AG04450 (cell line): ENCODE measurements at places on chromosomes 3 and 15.

GRCh38 chr15:89101302-89102193 lies 13.3 kb downstream of the ABHD2 start:
- peak; percentile 97 for DNase-seq

DNA sequence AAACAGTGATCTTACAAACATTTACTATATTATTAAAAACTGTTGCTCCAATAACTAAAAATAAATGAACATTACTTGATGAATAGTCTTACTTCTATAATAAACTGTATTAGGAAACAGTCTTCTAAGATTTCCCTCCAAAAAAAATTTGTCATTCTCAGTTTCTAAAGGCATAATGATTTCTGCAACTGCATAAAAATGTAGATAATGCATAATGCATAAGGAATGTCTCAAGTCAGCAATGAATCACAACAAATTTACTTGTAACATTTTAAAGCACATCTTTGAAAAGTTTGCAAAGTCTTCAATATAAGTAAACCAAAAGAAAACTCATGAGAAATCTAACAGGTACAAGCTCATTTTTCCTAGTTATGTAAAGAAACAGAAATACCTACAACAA lies 113.5 kb downstream of the VPS13C start:
- peak; percentile 1 for DNase-seq

DNA sequence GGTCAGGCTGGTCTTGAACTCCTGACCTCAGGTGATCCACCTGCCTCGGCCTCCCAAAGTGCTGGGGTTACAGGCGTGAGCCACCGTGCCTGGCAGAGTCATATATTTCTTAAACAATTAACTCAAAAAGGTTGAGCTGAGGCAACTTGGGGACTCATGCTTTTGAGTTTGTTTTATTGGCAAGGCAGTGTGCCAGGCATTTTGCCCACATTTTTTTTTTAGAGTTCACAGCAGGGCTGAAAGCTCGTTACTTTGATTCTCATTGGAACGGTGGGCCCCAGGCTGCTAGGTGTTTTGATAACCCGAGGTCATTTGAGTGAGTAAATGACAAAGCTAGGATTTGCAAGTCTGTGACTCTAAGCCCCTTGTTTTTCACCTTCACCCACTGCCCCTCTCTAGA lies 76.2 kb downstream of the CCK start:
- no peak for DNase-seq

DNA sequence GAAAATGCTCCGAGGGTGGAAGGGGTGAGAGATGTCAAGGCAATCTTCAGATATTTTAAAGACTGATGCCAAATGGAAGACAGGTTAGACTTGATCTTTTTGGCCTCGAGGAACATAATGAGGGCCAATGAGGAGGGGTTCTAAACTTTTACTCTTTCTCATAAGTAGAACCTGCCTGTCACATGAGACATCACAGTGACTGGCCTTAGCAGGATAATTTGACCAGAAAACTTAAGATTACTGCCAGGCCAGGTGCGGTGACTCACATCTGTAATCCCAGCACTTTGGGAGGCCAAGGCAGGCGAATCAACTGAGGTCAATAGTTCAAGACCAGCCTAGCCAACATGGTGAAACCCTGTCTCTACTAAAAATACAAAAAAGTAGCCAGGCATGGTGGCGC lies 12.2 kb downstream of the TM4SF4 start:
- no peak for DNase-seq

DNA sequence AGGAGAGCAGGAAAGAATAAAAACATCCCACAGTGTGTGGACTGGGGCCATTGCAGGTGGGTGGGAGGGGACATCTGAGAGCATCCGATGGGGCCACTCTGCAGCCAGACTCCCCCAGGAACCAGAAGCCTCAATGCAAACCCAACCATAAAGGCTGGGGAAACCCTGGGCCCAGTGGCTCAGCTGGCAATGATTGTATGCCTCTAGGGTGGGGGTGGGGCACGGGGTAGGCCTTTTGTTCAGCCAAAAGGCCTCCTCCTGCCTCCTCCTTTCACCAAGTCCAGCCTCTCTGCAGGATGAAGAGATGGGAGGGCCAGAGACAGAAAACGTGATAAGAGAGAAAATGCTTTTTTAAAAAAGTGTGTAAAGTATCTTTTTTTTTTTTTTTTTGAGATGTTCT lies 45.5 kb upstream of the HERC1 start:
- no peak for DNase-seq

GRCh38 chr3:129317848-129318247 lies 39.2 kb downstream of the HMCES start:
- DNase-seq: no peak

DNA sequence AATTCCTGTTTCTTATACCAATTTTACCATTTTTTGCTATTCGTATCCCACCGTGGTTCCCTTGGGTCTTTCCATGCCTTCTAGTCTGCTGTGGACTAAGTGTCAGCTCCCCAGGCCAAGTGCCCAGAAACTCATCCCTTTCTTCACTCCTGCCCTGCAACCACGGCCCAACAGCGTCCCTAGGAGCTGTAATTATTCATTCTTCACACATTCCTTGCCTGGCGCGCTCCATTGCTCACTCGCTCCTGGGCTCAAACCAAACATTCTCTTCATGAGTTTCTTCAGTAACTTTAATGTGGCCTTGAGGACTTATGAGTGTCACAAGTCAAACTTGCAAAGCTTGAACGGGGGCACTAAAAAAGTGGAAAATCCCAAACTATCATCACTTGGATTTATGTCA lies 15.7 kb downstream of the GABRB3 start:
- DNase-seq: no peak

DNA sequence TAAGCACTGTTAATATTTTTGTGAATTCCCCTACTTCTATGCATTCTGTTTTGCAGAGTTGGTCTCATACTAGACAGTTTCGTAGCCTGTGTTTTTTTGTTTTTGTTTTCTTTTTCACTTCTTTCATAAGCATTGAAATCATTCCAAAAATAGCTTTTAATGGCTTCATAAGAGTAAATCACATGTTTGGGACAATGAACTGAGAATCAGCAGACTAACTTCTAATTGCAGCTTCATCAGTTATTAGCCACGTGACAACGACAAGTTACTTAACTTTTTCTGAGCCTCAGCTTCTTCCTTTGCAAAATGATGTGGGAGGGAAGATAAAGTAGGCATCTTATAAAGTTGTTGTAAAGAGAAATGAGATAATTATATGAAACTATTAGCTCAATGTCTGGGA lies 124.8 kb downstream of the LIPC start:
- no peak for DNase-seq

DNA sequence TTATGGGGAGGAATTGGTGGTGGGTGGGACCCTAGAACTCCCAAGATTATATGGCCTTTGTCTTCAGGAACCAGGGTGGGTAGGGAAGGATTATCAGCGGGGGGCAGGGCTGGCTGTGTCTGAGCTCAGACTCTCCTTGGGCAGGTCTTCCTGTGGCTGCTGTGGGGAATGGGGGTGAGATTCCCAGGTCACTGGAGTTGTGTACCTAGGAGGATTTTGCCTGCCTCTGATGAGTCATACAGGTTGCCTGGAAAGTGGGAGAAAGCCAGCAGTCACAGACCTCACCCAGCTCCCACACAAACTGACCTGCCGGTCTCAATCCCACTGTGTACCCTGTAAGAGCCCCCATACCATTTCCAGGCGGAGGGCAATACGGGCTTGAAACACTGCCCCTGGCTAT lies 209.9 kb upstream of the CNTN3 start:
- DNase-seq: no peak

- no peak for DNase-seq
Measured at GRCh38 chr15:28885630-28886430, at the start of gene APBA2. Gene APBA2, plus strand, starts transcription at chr15:28885974. Its CDS starts 167,911 bp downstream, at chr15:29053885.

GRCh38 chr3:175240921-175241320 lies 381.8 kb downstream of the NAALADL2 start:
- DNase-seq: no peak

- DNase-seq: no peak
Measured at GRCh38 chr3:188437926-188438325, 284.0 kb downstream of the LPP start.
